ENCODE measurements at places on chromosomes 7 and 10.

GRCh38 chr7:132269718-132270117, 306.6 kb downstream of the PLXNA4 start:
- no peak for DNase-seq

GRCh38 chr7:104955276-104955675, 58.7 kb upstream of the KMT2E start:
- no peak for DNase-seq

DNA sequence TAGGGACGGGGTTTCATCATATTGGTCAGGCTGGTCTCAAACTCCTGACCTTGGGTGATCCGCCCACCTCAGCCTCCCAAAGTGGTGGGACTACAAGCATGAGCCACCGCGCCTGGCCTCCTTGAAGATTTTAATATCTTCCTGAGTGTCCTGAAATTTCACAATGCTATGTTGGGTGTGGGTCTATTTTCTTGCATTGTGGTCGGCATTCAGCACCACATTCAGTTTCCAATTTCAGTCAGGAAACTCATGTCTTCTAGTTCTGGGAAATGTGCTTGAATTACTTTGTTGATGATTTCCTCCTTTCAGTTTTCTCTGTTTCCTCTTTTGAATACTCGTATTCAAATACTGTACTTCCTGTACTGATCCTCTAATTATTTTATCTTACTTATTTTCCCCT, 49.3 kb upstream of the IL6 start:
- no peak for DNase-seq

DNA sequence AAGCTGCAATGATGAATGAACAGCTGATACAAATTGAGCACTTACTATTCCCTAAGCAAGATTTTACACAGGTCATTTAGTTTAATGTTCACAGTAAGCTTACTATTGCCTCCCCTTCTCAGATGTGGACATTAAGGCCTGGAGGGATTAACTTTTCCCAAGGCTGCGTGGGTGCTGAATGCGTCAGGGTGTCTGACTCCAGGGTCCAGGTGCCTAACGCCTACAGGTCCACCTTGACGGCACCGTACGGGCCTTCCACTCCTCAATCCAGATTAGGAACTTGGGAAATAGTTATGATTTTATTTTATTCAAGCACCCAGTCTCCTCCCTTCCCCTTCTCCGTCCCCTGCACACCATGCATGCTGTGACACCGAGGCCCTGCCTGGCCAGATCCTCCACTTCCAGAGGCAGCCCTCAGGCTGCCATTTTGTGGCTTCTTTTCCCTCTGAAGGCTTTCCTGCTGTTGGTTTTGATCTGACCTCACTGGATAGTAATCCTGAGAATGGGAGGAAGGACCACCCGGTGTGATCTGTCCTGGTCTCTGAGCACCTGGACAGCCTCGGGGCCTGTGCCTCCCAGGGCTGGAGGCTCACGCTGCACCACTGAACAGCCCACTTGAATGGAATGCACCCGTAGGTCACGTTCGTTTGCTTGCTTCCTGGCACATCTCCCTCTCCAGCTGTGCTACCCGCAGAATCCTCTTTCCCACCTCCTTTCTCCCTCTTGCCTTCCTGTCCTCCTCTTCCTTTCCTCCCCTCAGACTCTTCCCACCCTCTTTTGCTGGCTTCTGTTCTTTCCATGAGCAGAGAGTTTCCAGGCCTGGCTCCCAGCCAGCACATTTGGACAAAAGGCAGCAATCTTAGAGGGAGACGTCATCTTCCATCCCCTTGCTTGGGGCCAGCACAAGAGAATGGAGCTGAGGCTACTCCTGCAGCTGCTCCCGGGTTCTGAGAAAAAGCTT, 14.4 kb downstream of the DENND2A start:
- DNase-seq: no peak

GRCh38 chr7:18566829-18567228, 71.3 kb downstream of the HDAC9 start:
- DNase-seq: no peak

DNA sequence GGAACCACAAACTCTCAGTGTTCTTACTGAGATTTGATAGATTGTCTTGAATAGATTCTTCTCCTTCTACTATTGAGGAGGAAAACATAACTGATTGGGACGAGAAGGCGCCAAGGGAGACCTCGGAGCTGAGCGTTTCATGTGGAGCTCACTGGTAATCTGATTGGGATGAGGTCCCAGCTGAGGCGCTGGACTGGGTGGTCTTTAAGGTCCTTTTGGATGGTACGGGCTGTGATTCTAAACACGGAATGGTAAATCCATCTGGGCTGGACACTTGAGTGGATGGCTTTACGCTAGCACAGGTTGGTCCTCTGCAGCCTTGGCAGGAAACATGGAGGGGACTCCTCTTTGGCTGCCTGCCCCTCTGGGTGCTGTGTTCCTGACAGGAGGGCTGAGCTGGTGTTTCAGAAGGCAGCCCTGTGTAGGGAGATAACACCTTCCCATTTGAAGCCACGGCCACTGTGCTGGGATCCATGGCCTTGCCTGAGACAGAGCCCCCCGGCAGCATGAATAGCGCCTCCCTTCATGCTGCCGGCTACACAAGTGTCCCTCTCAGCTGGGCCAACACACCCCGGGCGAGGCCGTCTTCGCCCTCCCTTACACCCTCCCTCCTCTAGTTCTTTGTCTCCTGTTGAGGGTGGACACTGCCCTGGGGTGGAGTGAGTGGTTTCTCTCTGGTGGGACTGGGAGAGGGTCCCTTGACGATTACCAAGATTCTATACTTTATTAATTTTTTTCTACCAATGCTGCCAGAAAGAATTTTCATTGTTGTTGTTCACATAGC, 203.2 kb upstream of the SHH start:
- no peak for DNase-seq

Data from hematopoietic multipotent progenitor cell treated with erythropoietin and hydrocortisone succinate and interleukin-3 and kit ligand, for 17 days (in vitro differentiated cells).